ENCODE measurements at places on chromosomes 3 and 15. TPM values are rescaled to one million over a fixed set of nuclear protein-coding genes. Genes with fewer than 3 reads are reported as not detected.

DNA sequence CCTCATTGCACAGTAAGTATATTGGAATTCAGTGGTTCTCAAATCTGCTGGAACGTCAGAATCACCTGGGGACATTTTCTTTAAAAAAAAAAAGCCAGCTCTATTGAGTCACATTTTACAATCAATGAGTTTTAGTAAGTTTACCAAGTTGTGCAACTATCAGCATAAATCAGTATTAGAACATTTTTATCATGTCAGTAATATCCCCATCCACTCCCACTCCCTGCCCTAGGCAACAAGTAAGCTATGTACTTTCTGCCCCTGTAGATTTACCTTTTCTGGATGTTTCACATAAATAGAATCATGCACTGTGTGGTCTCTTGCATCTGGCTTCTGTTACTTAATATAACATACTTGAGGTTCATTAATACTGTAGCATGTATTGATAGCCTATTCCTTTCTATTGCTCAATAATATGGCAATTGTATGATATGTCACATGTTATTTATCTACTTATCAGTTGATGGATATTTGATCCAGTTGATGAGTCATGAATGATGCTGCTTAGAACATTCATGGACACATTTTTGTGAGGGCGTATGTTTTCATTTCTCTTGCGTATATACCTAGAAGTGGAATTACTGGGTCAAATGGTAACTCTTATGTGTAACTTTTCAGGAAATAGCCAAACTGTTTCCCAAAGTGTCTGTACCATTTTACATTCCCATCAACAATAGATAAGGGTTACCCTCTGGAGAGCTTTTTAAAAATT, 180.5 kb downstream of the THSD4 start:
- H3K4me3 ChIP-seq = no peak overlapping the region
- no peak for DNase-seq
- no peaks in the 10 kb centered on the region for H3K36me3 ChIP-seq
- no peaks in the 10 kb centered on the region for H3K4me1 ChIP-seq
- H3K27ac ChIP-seq = no peak overlapping the region

- no peaks in the 10 kb centered on the region for H3K36me3 ChIP-seq
- DNase-seq = no peak
- H3K4me1 ChIP-seq = no peaks in the 10 kb centered on the region
Measured at GRCh38 chr3:60056404-60056803, 1006.6 kb upstream of the CFAP20DC start.

DNA sequence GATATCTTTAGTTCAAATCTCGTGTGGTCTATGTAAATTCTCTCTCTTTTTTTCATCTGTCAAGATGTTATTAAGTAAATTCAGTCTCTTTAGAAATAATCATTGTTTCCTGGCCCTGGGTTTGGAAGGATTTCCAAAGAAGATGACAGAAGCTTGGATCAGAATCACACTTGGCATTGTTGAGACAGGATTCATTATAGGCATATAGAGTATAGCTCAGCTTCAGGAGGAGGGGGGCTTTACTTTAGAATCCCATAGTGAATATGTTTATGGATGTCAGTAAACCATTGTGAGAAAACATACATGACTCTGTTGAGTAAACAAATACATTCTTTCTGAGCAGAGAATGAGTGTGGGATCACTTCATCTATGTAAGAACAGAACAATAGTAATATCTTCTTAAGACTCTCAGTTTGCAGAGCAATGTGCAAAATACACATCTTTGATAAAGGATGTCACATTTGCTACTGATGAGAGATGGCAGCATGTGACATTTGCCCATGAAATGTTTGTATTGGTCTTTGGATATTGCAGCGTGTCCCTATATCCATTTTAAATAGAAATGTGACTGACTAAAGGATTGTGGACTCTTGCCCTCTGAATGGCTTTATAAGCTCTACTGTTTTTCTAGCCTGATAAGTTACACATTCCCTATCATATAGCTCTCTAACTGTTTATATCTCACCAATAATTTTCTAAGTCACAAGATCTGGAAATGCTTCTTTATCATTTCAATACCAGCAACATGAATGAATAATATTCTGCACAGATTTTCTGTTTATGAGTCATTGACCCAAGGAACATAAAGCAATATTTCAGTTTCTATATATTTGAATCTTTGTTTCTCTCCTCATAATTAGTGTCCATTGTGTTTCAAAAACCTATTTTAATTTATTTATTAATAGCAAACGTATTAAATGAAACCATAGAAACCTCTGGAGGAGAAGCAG, 95.6 kb upstream of the THRB start:
- H3K27ac ChIP-seq = no peak overlapping the region
- no peaks in the 10 kb centered on the region for H3K36me3 ChIP-seq
- H3K4me1 ChIP-seq = no peaks in the 10 kb centered on the region
- no peak for DNase-seq
- H3K4me3 ChIP-seq = no peak overlapping the region

- H3K27ac ChIP-seq = no peak overlapping the region
- H3K4me1 ChIP-seq = no peaks in the 10 kb centered on the region
- H3K36me3 ChIP-seq = no peaks in the 10 kb centered on the region
- no peaks in the 10 kb centered on the region for H3K27me3 ChIP-seq
- H3K4me3 ChIP-seq = no peak overlapping the region
Measured at GRCh38 chr3:70737666-70738290, 425.3 kb upstream of the MDFIC2 start.

MYRIP gene
- 4.6 TPM for total RNA-seq

GJD2 gene
- total RNA-seq = not detected

CCDC51 gene
- 15.8 TPM for total RNA-seq

EEF1AKMT4 gene
- total RNA-seq = 4.5 TPM

MYEF2 gene
- total RNA-seq = 96.1 TPM

All from endodermal cell (in vitro differentiated cells).